NCI-H524 treated with DMSO at 0.1 percent for 48 hours (cell line): ENCODE measurements at places on chromosomes 2 and 18.

GRCh38 chr2:26011990-26012856, 21.7 kb upstream of the RAB10 start:
- peak; percentile 84 for DNase-seq

GRCh38 chr18:711310-711656, 1.1 kb downstream of the ENOSF1 start:
- no peak for DNase-seq

DNA sequence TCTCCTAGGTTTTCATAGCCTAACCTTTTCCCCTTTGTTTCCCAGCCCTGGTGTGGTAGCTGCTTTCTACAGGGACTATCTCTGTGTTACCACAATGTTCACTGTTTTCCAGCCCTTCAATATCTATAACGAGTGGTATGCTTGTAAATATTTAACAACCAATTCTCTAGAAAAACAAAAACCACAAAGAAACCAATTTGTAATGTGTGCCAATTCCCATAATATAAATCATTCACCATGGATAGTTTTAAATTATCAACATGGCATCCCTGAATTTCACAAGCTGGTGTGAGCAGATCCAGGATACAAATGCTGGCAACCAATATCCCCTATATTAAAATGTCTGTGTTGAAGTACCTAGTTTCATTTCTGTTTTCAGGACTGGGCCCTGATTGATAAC, 207.5 kb upstream of the FBXO11 start:
- no peak for DNase-seq

DNA sequence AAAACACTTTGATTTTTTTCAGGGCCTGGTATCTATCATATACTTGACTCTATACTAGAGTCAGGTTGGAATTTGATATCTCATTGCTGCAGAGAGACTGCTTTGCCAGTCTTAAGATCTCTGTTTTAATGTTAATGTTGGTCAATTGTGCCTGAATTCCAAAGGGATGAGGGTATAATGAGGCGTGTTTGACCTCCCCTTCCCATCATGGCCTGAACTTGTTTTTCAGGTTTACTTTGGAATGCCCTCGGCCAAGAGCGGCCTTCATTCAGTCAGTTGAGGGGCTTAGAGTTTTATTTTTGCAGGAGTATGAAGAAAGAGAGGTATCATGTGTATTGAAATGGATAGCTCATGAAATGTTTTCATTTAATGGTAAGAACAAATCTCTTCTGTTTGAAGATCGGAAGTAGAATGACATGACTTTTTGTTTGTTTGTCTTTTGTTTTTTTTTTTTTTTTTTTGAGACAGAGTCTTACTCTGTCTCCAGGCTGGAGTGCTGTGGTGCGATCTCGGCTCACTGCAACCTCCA, 119.0 kb downstream of the KIAA1328 start:
- no peak for DNase-seq

DNA sequence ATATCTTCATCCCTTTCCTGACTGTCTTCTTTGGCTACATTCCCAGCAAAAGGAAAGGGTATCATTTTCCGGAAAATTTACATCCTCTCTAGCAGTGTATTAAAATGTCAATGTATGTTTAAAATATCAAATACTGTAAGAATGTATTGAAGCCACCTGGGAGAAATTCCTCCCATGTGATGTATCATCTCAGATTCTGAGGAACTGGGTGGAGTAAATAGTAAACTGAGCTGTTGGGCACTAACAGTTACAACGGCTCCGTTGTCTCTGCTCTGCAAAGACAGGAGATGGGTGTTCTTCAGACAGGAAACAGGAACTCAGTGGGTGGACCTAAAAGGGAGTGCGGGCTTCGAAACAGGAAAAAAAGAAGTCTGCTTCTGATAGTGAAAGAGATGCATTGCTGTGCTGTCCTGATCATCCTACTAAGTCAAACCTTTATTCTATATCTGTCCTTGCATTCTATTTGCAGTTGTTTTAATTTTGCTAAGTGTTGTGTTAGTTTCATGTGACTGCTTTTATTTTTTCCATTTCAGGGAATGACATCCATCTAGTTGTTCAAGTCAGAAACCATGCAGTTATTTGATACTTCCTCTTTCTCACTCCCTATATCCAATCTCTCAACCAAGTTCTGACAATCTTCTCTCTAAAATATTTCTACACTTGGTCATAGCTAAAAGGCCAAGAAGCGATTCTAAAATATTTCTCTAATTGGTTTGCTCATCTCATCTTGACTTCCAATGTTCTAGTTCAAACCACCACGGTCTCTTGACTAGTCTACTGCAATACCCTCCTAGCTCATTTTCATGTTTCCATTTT, 19.4 kb downstream of the DOK1 start:
- DNase-seq = no peak
